Colonic mucosa (tissue), 4 donors: ENCODE measurements at places on chromosomes 1 and 21. TPM values are rescaled to one million over a fixed set of nuclear protein-coding genes. Genes with fewer than 3 reads are reported as not detected.

Gene NBPF20
- total RNA-seq = 3.3 TPM

Gene PTGFRN
- 94.9 TPM for total RNA-seq

Gene ZBTB40
- total RNA-seq = 16.2 TPM

Gene EYA3
- 21.8 TPM for total RNA-seq

Gene PRDM16
- total RNA-seq = 0.79 TPM

Gene SELL
- total RNA-seq = 2.2 TPM

Gene AMY1C
- total RNA-seq = not detected

GRCh38 chr1:110524311-110525248, 5.6 kb upstream of the KCNA10 start:
- DNase-seq = peak; percentile 24

GRCh38 chr1:212606395-212607205, 2.0 kb upstream of the ATF3 start:
- DNase-seq = peak; percentile 87

GRCh38 chr1:180083164-180083563, 71.5 kb upstream of the QSOX1 start:
- no peak for DNase-seq

DNA sequence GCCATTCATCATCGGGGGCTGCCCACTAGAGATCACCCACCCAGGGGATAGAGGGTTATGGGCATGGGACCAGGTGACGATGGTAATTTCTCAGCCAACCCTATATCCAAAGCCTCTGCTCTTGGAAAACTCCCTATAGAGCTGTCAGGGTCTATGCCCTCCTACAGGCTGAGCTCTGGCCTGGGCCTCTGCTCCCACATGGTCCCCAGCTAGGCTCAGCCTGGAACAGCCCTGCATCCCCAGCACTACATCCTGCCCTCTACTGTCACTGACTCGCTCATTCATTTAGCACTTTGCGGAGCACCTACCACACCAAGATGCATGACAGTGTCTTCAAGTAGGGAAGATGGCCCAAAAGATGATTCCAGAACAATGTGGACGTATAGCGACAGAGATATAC, 45.0 kb upstream of the EPS8L3 start:
- DNase-seq = no peak

GRCh38 chr1:71294178-71294577, 213.3 kb upstream of the ZRANB2 start:
- DNase-seq = no peak

GRCh38 chr1:175319912-175320230, 127.3 kb upstream of the KIAA0040 start:
- DNase-seq = no peak

DNA sequence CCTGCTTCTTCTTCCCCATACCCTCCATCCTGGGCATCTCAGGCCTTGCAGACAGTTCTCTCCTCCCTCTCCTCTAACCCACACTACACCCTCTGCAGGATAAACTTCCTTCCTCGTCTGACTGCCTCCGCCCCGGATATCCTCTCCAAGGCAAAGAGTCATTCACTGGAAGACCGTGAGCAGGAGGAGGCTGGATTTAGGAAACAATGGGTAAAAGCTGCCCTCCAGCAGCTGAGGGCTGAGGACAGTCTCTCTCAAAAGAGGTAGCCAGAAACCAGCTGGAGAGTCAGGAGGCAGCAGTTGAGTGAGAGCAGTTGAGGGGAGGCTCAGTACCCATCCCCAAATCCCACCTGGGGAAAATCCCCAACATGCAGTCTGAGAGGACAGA, 1.4 kb downstream of the CSRP1 start:
- DNase-seq = peak; percentile 79

GRCh38 chr21:29174607-29175013, 44.2 kb downstream of the MAP3K7CL start:
- DNase-seq = no peak

- DNase-seq = no peak
Observed at GRCh38 chr1:34653110-34653509, 101.7 kb upstream of the GJB5 start.

DNA sequence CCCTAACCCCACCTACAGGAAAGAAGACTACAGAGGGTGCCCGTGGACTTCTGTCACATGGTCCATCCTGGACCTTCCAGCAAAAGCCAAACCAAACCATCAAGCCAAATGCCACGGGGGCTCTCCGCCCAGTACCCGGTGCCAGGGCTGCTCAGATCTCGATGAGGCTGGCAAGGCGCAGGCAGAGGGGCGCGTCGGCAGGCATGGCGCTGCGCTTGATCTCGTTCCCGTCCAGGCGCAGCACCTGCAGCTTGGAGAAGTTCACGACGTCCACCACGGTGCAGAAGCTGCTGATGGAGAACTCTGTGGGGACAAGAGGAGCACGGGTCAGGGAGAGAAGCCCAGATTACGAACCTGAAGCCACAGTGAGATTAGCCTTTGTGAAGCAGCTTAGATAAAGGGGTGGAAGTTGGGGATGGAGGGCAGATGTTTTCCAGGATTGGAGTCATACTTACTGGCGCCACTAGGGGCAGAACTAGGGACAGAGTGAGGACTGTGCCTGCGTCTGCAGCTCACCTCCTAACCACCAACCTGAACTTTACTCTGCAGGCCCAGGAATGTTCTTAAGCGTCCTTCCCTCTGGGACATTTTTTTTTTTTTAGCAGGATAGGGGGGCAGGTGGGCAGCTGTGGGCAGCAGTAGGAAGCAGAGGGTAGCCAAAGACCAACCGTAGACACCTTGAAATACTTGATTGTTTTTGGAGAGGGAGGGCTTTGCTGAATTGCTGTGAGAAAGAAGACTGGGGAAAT, 8.6 kb downstream of the FMOD start:
- DNase-seq = peak; percentile 78

GRCh38 chr21:42941696-42942085, 16.3 kb upstream of the ERVH48-1 start:
- no peak for DNase-seq

DNA sequence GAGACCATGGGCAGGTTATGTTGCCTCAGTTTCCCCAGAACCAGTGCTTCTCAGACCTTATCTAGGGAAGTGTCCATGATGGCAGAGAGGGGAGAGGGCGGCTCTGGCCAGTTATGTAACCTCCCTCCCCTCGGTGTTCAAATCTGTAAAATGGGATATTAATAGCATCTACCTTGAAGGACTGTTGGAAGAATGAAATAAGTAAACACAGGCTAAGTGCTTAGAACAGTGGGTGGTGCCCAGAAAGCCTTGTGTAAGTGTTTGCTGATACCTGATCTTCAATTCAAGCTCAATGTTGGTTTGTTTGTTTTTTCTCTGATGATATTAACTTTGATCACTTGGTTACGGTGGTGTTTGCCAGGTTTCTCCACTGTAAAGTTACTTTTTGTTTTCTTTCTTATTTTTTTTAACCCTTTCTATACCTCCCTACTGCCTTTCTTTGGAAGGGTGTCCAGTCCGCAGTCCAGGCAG, 34.9 kb downstream of the EPHA2 start:
- no peak for DNase-seq
